ENCODE measurements at places on chromosomes 3 and 15.
A peak's percentile ranks its signal among the peaks of the same experiment; 100 is the strongest.

DNA sequence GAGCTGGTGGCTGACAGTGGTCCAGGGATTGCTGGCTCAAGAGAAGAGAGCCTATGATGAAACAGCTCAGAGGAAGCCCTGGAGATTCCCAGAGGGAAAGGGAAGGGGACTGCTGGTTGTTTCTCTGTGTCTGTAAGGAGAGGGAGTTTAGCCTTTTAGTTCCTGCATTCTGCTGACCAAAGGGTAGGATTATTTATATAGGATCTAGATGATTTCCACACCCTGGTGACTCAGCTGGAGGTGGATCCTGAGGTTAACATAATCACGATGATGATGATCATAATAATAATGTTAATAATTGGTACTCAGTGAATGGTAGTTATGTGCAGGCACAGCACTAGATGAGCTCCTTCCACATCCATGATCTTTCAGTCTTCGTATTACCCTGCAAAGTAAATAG is 144.9 kb downstream of the EPHB1 start:
- DNase-seq = no peak

DNA sequence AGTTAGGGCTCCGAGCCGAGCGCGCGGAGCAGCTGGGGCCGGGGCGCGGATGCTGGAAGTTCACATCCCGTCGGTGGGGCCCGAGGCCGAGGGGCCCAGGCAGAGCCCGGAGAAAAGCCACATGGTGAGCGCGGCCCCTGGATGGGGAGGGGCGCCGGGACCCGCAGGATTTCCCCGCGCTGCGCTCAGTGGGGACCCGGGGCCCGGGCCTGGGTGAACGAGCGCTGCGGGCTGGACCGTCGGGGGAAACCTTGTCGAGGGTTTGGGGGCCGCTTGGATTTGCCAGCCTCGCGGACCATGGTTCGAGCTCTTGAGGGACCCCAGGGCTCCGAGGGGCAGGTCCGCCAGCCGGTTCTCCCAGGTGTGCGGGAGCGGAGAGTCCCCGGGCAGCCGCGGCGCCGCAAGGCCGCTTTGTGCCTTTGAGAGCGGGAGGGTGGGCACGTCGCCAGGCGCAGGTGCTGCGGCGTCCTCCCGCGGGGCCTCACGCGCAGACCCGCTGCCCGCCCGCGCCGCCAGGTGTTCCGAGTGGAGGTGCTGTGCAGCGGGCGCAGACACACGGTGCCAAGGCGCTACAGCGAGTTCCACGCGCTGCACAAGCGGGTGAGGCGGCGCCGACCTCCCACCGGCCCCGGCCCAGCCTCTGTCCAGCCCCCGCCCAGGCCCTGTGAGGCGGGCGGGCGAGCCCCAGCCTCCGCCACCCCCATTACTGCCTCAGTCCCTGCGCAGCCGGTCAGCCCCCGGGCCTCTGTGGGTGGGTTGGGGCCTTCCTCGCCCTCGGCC is at the start of gene SNX22:
TSS of gene SNX22 (plus strand) at position 5 of the 780 bp plus-strand sequence. CDS start at position 50, 45 bp downstream.
- no peak for DNase-seq

- DNase-seq = no peak
Observed at GRCh38 chr15:94924971-94925598, 693.7 kb downstream of the MCTP2 start.

- no peak for DNase-seq
Observed at GRCh38 chr15:49678655-49679054, 57.8 kb downstream of the DTWD1 start.

DNA sequence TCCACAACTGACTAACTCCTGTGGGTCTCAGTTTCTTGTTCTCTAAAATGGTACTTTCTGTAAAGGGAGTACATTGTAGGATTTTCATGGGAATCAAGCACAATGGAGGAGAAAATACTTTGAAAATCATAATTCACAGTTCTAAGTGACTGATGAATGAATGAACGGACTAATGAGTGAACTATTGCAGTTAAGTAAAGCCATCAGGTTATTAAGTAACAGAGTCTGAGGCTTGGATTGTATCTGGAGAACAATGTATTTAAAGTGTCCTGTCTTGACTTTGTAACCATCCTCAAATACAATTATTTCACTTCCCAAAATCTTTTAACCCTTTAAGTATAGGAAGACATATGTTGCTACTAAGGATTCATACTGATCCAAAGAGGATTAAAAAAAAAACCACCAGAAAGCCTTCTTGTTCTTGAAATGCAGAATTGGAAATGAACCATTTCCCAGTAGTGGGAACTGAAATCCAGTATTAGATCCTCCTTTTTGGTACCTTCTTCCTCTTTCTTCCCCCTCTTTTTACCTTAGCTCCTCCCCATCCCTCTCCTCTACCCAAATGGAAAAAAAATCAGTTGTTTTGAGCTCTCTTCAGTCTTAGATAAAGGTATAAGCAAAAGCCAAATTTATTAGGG is 13.2 kb upstream of the BCL6 start:
- no peak for DNase-seq

- DNase-seq = no peak
Observed at GRCh38 chr3:123778991-123779622, 105.0 kb downstream of the MYLK start.

DNA sequence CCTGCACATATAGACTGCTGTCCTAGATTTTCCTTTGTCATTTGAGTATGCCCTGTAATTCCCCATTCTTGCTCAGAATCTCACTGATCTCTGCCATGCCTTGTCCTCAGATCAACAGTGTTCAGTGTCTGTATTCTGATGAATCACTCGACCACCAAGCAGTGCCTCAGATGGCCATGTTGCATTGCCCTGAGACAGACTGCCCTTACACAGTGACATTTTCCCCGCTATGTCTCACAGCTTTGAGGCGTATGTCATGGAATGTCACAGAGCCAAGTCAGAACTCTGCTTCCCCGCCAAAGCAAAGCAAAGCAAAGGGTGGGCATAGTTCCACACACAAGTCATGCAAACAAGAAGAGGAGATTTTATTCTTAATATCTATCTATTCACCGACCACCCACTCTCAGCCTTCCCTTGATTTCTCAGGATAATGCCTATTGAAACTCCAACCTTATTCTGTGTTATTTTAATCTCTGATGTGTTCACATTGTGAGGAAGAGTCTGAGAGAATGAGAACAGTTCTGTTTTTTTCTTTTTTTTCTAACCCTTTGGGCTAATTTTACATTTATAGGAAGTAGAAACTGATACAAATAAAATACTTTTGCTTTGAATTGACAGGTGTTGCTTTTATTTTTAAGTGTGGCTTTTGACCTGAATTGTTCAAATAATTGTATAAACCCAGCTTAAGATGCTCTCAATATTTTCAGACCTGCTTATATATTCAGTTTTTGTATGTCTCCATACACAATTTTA is 16.9 kb upstream of the PSMD6 start:
- no peak for DNase-seq

- DNase-seq = no peak
Observed at GRCh38 chr15:68503213-68503612, 71.2 kb upstream of the ITGA11 start.

- no peak for DNase-seq
Observed at GRCh38 chr3:17733215-17733614, 9.2 kb downstream of the TBC1D5 start.

- no peak for DNase-seq
Observed at GRCh38 chr15:78059110-78059839, 18.2 kb downstream of the TBC1D2B start.

GRCh38 chr3:190183121-190183520 is 62.4 kb upstream of the P3H2 start:
- DNase-seq = peak; percentile 10

DNA sequence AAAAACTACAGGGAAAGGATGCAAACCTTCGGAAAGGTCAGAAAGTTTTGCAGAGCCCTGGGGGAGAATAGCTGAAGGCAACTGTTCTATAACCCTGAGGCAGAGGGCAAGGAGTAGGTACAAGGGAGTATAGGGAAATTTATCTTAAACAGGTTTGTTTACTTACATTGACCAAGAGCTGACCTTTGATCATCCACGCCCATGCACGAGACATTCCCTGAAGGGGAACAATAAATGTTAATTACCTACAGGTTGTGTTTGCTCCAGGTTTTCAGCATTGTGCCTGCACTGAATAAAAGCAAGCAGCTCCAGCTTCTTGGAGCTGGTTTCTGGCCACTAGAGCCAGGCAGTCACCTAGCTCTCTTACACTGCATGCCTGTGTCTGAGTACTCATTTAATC is 524.5 kb upstream of the TGFBR2 start:
- DNase-seq = no peak

GRCh38 chr3:152284906-152285305 is 16.2 kb downstream of the MBNL1 start:
- DNase-seq = no peak

GRCh38 chr3:85592256-85592655 is 633.5 kb downstream of the CADM2 start:
- DNase-seq = no peak

GRCh38 chr15:75942464-75942863 is 38.8 kb downstream of the FBXO22 start:
- DNase-seq = no peak

- DNase-seq = no peak
Observed at GRCh38 chr3:152969557-152970300, 134.8 kb downstream of the P2RY1 start.

DNA sequence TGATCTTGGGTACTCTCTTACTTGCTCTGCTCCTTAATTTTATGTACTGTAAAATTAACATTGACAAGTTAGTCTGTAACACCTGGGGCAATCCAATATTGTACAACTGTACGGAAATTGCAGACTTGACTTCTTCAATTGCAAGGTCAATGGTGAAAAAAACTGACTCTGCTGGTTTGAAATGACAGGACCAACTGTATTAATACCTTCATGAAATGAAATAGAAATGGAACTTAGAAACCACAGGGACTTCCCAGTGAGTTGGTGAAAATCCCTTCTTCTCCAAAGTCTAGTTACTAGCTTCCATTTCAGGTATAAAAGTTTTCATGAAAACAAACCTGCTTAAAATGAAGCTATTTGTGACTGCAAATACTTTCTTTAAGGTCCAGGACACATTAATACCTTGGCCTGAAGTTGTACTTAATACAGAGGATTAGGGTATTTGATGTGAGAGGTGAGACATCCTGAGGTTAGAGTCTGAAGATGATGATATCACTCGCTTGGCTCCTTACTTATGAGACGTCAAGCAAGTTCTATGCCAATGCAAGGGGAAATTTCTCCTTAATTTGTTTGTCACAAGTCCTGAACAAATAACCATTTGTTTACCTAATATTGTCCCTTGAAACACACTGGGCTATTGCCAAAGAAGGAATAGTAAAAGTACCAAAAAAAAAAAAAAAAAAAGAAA is 226.2 kb upstream of the TP63 start:
- no peak for DNase-seq

GRCh38 chr15:92421976-92422375 is 28.3 kb downstream of the ST8SIA2 start:
- no peak for DNase-seq

- DNase-seq = no peak
Observed at GRCh38 chr3:125035217-125035616, 20.6 kb downstream of the HEG1 start.

DNA sequence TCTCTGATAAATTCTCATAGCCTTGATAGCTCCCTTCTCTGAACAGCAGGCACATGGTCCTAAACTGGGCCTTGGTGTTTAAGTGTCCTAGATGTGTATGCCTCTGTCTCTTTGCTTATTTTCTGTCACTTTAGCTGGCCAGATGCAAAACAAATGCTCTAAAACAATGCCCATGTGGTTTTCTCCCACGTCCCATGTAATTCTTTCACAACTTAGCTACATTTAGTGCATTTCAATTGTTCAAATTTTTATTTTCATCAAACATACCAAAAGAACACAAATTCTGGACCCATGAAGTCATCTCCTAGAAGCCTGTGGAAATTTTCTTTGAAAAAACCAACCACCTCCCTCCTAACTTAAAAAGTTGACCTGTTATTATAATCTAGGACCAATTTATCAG is 491.3 kb upstream of the AGTR1 start:
- no peak for DNase-seq

GRCh38 chr3:16739541-16740105 is 134.4 kb upstream of the DAZL start:
- no peak for DNase-seq

DNA sequence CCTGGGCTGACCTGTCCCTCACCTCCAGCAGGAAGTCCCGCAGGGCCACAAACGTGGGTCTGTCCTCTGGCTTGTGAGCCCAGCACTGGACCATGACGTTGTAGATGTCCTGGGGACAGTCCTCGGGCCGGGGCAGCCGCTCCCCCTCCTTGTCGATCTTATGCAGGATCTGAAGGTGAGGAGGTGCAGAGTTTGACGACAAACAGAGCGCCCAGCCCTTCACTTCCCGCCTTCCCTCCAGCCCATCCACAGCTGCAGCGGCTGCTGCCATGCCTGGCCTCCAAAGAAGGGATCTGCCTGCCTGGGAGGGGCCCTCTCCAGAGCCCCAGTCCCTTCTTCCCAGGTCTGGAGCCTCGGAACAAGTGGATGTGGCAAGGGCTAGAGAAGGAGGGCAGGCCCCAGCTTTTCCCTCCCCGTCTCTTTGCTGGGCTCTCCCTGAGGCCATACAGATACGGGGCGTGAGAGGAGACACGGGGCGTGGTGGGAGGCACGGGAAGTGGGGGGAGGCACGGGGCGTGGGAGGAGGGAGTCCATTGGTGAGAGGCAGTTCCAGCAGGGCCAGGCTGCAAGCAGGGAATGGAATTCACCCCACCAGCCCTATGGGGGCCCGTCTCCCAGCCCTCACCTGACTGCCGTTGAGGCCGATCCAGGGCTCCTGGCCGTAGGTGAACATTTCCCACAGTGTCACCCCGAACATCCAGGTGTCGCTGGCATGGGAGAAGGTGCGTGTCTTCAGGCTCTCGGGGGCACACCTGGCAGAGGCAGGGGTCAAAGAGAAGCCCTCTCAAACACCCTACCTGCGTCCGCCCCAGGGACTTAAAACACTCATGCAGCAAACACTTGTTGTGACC is 29.7 kb downstream of the TNK2 start:
- DNase-seq = no peak

DNA sequence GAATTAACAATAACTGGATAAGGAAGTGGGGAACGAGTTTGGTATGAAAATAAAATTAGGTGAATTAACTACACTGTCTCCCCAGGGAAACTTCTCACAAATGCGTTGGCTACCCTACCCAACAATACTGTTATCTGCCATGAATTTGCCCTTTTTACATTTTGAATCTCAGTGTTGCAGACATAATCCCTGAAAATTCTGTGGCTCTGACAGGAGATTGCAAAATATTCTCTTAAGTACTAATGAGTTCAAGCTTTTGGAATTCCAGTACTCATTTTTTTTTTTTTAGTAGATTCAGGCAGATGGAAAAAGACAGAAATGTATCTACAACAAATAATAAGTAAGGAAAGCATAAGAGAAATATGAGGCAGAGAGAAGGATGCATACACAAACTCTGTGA is 332.6 kb downstream of the LSAMP start:
- DNase-seq = no peak

- no peak for DNase-seq
Observed at GRCh38 chr3:62592408-62592807, 219.1 kb upstream of the FEZF2 start.

DNA sequence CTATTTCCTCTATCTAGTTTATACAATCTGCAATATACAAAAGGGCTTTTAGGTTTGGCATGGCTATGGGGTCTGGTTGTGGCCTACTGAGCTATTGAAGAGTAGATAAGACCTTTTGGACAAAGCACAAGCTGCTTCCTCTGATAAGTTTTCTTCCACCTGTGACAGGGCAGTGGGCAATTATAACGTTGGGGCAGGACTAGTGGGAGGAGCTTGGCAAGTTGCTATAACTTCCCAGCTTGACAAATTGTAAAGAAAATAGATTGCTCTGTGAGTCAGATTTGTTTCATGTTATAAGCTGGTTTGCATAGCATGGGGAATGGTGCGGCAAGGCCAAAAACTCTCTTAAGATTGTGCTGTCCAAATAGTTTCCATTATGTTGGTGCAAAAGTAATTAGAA is 64.9 kb downstream of the SLC7A14 start:
- DNase-seq = no peak

- DNase-seq = no peak
Observed at GRCh38 chr3:140501061-140501769, 176.6 kb upstream of the TRIM42 start.
